T-helper 17 cell (primary cell): ENCODE measurements at places on chromosomes 7 and 10.

DNA sequence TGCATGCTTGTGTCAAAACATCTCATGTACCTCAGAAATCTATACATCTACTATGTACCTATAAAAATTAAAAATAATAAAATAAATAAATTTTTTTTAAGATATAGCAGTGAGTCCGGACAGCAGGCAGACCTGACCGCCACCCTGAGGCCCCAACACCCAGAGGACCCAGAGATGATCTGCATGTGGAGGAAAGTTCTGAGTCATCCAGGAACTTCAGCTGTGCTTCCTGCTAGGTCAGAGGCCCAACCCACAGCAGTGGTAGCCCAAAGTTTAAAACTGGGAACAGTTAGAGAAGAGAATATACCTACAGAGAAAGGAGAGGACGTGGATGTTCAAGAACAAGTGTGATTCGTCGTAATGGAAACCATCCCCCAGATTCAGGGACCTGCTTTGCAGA is 683.7 kb upstream of the NRP1 start:
- DNase-seq, result no peak

- DNase-seq, result no peak
These were observed 22.9 kb downstream of the CRHR2 start for GRCh38 chr7:30659312-30659711.

GRCh38 chr10:71845410-71846405 is 5.3 kb downstream of the PSAP start:
- no peak for DNase-seq

DNA sequence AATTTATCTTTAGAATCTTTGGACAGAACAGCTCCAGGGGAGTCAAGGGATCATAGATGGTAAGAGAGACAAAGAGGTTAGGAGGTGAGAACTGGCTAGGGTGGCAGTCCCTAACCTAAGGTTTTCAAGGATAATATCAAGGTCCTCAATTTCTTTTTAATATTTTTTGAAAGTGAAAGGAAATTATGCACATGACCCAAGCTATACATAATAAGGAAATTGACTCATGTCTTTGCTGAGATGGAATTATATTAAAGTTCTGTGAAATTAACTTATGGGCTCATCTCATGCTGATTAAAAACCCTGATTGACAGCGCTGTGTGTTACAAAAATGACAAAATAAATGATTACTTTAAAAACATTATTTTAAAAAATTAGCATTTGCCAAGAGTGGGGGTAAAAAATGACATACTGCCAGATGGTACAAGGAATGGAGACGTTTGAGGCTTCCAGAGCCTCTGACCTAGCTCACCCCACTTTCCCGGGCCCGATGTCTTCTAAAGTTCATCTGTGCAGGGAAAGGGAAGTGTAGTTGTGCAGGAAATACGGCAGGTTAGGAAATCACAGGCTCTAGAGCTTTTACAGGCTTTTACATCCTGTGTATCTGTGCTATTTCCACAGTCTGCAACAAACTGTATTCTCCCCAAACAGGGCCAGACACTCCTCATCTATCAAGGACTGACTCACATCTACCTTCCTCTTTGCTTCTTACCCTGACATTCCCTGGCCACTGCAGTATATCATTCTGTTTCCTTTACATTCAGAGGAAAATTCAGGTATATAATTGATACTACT is 185.6 kb upstream of the PRSS58 start:
- no peak for DNase-seq

- no peak for DNase-seq
These were observed 5.4 kb downstream of the VIM start for GRCh38 chr10:17233286-17233991.
